ENCODE measurements at places on chromosomes 4 and X.

DNA sequence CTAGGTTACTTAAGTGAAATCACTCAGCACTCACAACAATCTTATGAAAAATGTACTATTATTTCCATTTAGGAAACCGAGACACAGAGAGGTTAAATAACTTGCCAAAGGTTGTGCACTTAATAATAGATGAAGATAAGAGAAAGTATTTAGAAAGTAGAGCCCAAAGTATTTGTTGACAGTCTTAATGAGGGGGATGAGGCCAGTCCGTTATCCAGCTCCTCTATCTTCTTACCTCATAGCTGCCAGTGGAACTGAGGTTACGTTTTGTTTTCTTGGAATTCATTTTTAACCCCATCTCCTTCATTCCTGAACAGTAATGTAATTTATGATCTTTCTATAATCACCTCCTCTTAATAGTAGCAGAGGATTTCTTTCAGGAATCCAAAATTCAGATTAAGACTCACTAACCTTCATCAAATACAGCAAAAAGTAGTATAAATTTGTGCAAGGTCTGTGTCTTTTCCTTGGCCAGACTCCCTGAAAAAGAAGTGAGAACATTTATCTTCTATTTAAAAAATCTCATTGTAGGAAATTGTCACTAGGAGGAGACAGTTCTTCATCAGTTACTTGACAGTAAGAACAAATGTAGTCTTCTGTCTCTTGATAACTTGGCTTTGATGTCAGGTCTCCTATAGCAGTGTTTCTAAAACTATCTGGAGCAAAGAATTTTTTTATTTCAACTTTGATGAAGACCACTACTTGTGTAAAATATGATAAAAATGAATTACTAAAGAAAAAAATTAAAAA is 35.5 kb downstream of the F8 start:
- no peak for DNase-seq

DNA sequence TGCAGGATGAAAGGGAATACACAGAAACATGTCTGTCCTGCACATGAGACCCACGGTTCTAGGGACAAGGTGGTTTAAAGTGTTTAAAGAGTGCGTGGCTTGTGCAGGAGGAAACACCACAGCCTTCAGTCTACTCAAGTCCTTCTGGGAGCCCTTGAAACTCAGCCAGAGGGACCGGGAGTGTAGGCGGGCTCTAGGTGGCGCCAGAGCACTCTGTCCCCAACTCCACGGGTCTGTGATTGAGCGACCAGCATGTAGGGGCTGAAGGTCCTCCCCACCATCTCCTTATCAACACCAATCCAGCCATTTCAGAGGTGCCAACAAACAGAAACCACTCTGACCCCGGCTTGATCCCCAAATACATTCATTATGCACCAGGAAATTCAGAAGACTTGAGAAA is 82.0 kb upstream of the CLDN34 start:
- peak; percentile 28 for DNase-seq

DNA sequence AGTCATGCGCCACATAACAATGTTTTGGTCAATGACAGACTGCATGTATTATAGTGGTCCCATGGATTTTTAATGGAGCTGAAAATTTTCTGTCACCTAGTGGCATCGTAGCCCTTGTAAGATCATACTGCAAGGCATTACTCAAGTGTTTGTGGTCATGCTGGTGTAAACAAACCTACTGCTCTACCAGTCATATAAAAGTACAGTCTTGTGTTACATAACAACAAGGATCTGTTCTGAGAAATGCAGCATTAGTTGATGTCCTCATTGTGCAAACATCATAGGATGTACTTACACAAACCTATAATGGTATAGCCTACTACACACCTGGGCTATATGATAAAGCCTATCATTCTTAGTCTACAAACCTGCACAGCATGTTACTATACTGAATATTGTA is 34.6 kb downstream of the COX18 start:
- no peak for DNase-seq

- no peak for DNase-seq
Observed at GRCh38 chr4:86657382-86657781, 63.3 kb downstream of the PTPN13 start.

GRCh38 chr4:77911842-77912450 is 49.3 kb downstream of the MRPL1 start:
- no peak for DNase-seq

GRCh38 chrX:25014366-25014838 is 1.4 kb downstream of the ARX start:
- DNase-seq, result no peak

- no peak for DNase-seq
Observed at GRCh38 chrX:129599996-129600395, 54.8 kb downstream of the APLN start.
